ENCODE measurements at places on chromosomes 16 and 17.

DNA sequence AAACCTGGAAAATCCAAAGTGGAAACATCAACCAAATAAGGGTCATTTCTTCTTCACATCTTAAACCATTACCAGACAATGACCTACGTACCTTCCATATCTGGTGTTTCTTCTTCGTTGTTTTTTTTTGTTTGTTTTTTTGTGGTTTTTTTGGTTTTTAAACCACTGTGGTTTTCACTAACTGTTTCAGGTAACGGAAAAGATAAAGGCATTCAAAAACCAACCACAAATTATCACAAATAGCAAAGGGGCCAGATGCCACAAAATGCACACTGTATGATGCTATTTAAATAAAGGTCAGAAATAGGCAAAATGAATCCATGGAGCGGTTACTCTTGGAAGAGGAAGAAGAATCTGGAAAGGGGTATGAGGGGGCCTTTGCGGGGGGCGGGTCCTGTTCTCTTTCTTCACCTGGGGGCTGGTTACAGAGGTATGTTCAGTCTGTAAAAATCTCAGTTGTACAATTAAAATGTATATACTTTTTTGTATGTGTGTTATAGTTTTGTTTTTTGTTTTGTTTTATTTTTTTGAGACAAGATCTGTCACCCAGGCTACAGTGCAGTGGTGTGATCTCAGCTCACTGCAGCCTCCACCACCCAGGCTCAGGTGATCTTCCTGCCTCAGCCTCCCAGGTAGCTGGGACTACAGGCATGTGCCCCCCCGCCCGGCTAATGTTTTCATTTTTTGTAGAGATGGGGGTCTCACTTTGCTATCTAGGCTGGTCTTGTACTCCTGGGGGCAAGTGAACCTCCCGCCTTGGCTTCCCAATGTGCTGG is 29.6 kb downstream of the LITAF start:
- no peak for DNase-seq

DNA sequence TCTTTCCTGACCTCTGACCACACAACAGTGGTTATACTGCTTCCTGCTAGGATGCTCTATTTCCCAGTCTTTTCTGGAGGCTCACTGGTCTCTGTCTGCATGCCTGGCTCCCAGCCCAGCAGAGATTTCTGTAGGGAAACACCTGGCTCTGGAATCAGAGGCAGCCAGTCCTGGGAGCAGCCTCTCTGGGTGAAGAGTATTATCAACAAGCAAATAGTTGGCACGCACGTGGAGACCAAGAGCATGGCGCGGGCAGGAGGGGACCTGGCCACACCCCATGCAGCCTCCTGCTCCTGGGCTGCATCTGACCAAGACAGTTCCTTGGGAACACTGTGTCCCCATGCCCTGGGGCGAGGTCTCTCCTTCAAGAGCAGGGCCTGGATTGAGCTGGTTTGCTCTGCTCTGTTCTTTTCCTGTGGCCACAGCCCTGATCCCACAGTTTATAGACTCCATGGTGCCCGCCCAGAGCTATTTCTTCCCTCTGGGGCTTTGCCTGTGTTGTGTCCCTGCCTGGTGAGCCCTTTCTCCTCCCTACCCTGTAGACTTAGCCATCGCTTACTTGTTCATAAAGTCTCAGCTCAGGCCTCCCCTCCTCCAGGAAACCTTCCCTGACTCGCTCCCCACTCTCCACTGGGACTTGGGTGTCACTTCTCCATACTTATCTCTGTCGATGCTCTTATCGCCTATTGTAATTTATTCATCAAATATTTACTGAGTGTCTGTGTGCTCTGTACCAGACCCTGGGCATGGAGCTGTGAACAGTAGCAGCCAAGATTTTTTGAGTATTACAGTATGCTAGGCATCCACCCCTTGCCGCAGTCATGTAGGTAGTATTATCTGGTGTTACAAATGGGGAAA is 60.6 kb downstream of the SCNN1B start:
- DNase-seq = peak; percentile 94

- DNase-seq = peak; percentile 45
These were observed 137.0 kb downstream of the ANKFN1 start for GRCh38 chr17:56290101-56290801.

DNA sequence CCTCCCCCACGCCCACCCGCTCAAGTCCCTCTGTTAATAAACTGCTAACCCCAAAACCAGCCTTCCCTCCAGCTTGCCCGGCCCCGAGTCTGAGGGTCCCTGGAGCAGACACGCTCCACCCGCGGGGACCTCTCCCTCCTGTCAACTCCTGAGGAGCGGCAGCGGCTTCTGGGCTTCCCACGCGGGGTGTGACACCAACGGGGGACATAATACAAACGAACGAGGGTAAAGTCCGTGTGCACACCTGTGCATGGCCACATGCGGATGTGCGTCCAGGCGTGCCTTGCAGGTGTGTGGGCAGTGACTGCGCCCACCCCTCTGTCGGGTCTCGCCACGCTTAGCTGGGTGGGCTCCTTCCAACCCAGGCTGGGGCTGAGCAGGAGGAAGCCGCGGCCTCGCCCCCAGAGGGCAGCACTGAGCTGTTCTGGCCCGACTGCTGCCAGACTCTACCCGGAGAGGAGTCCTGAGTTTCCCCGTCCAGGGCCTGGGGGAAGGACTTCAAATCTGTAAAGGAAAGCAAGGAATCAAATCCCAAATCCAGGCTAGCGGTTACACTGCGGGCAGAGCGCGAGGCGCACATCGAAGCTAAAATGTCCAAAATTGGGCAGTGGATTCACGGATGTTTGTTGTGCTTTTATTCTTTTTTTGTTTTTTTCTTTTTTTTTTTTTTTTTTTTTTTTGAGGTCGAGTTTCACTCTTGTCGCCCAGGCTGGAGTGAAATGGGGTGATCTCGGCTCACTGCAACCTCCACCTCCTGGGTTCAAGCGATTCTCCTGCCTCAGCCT is 24.2 kb upstream of the KRT17 start:
- peak; percentile 84 for DNase-seq

DNA sequence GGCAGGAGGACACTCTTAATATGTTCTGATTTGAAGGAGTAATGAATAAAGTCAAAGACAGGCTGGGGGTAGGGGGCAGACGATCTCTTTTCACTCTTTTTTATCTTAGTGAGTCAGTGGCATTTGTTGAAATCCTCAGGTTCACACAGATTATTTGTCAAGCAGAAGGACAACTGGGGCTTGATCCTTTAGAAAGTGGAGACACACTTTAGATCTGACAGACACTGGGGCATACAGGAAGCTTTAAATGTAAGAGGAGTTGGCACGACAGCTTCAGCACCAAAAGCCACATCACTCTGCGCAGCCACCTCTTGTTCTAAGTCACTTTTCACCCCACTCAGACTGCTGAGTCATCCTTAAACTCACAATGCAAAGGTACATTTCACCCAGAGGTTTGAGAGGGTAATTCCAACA is 121.5 kb downstream of the STXBP4 start:
- DNase-seq = peak; percentile 80

GRCh38 chr16:12764813-12765488 is 38.7 kb downstream of the CPPED1 start:
- no peak for DNase-seq

Data from DMS53 (cell line).